Activated naive CD4-positive, alpha-beta T cell treated with anti-CD3 and anti-CD28 coated beads, Interleukin-2, amount 10 ng/mL, durations not matched to agents 7 days and 5 days (primary cell): ENCODE measurements at places on chromosomes 7 and 10.

DNA sequence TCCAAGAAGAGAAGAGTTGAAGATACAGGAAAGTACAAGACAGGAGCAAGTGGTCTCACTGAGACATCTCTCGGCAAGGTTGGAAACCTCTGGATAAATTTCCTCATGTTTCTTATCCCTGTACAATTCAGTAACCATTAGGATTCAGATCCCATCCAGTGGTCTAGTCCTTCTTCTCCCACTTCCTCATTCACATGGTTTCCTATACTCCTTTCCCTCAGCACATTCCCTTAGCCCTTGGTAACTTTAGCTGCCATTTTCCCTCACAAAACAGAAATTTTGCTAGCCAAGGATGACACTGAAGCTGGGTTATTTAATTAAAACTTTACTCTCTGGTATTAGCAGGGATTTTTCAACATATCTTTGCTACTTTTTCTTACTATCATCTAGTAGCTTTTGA is 82.6 kb downstream of the CPED1 start:
- no peak overlapping the region for H3K27ac ChIP-seq
- no peaks in the 10 kb centered on the region for H3K36me3 ChIP-seq
- H3K27me3 ChIP-seq: no peaks in the 10 kb centered on the region
- H3K4me3 ChIP-seq: no peak overlapping the region
- DNase-seq: no peak

GRCh38 chr7:5595545-5596045 is 172.0 kb upstream of the TNRC18 start:
- peaks cover 26% of the 10 kb centered on the region for H3K4me1 ChIP-seq
- DNase-seq: no peak
- H3K36me3 ChIP-seq: no peaks in the 10 kb centered on the region

- peak; percentile 77 for DNase-seq
- no peak overlapping the region for H3K4me3 ChIP-seq
- H3K27me3 ChIP-seq: peaks cover 6% of the 10 kb centered on the region
- H3K36me3 ChIP-seq: no peaks in the 10 kb centered on the region
These were observed 189.8 kb upstream of the IMMP2L start for GRCh38 chr7:111752022-111752582.

- H3K4me3 ChIP-seq: no peak overlapping the region
- H3K27ac ChIP-seq: no peak overlapping the region
- DNase-seq: no peak
- no peaks in the 10 kb centered on the region for H3K27me3 ChIP-seq
These were observed 122.1 kb downstream of the LRMDA start for GRCh38 chr10:75553550-75553949.

GRCh38 chr7:142168746-142169145 is 57.2 kb downstream of the MGAM2 start:
- H3K27ac ChIP-seq: no peak overlapping the region
- H3K27me3 ChIP-seq: peaks cover 3% of the 10 kb centered on the region
- H3K4me3 ChIP-seq: no peak overlapping the region
- no peaks in the 10 kb centered on the region for H3K4me1 ChIP-seq
- no peaks in the 10 kb centered on the region for H3K36me3 ChIP-seq
- DNase-seq: no peak

DNA sequence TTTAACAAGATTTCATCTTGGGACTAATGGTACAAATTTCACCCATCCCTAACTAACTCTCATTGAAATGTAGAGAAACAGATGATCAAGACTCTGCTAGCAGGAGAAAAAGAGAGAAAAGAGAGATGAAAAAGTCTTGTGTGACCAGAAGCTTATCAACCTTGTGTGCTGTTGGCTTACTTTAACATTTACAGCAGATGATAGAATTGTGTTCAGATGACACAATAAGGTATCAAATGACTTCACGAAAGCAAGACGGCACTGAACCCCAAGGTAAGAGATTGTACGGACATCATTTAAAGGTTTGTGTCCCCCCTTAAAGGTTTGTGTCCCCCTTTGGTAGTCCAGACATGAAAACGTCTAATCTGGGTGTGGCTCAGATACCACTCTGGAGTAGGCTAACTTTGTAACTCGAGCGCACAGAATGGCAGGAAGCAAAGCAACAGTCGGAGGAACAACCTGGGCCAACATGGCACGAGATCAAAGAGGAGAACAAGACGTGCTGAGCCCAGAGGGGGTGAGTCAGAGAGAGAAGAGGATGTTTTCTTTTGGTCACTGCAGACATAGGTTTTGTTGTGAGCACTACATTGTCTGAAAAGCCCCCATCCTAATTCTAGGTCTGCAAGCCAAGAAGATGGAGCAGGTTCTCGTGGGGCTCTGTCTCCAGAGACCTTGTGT is 10.4 kb upstream of the LMBR1 start:
- H3K4me3 ChIP-seq: no peak overlapping the region
- peaks cover 16% of the 10 kb centered on the region for H3K4me1 ChIP-seq
- no peaks in the 10 kb centered on the region for H3K36me3 ChIP-seq
